ENCODE measurements at places on chromosomes 2 and 18.

DNA sequence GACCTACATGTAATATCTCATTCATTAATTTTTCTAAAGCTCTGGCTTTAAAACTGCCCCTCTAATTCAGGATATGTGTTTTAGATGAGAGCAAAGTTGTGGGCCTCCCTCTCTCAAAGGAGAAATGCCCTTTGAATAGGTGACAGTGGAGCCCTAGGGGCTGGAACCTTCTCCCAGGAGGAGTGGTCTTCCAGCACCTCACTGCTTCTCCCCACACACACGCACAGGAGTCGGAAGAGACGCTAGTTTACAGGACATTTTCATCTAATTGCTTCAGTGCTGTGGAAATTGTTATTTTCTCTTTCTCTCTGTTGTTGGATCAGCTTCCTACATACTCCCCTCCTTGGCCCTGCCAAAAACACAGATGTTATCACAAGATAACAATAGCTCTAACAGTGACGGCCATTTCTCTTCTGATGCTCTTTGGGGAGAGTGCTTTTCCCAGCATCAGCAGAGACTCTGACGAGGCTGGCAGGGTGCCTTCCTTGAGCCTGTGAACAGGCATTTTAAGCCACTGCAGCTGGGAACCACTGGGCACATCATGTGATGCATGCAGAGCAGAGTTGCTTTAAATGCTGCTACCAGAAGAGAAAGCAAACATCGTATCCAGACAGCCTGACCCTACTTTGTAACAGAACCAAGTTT lies 209.4 kb upstream of the SP5 start:
- no peak for DNase-seq

DNA sequence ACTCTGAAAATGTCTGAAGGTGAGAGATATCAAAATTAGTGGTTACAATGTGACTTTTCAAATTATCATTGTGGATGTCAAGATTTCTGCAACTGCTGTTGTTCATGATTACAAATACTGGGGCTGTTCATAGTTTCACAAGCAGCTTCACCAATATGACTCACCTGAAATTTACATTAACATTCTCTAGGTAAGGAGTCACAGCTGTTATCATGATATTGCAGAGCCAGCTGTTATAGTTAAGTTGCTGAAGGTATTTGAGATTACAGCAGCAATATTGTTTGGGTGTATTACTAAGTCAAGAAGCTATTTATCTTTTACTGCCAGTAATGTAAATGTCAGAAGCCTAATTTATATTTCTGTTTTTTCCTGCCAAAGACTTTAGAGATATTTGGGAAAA lies 140.0 kb downstream of the MC4R start:
- DNase-seq, result no peak

DNA sequence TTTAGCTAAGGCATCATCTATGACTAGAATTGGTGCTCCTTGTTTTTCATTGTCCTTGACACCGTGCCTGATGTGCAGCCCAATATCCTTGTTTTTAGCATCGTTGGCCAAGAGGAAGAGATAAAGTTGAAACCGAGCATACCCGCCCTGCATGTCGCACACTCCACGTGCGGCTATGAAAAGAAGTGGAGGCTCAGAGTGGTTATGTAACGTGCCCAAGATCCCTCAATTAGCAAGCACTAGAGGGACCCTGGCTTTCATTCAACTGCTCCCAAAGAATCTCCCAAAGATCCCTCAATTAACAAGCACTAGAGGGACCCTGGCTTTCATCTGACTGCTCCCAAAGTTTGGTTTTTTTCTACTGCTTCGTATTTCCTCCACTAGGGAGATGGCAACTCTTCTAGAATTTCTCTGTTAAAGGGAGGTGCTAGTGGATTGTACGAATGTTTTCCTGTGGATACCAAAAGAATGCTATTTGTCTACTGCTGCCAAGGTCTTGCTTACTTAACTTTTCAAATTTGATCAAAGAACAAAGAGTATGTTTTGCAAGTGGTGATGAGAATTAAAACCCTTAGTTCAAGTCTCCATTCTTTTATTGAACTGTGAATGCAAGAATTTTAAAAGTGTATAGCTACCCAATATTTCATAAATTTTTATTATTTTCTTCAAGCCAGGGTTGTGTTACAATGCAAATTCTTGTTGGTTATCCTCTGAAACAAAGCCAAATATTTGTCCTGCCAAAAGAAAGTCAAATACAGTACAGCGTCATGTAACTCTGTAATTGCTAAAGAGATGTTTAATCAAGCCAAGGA lies 92.1 kb downstream of the AOX1 start:
- DNase-seq, result no peak

GRCh38 chr2:172098650-172099471 lies 3.8 kb downstream of the DLX2 start:
- no peak for DNase-seq

- DNase-seq, result no peak
Measured at GRCh38 chr2:70890469-70891065, 45.1 kb upstream of the ATP6V1B1 start.

GRCh38 chr2:126827371-126827770 lies 71.3 kb upstream of the TEX51 start:
- DNase-seq, result no peak

GRCh38 chr2:58055033-58055786 lies 8.6 kb downstream of the VRK2 start:
- DNase-seq, result no peak

DNA sequence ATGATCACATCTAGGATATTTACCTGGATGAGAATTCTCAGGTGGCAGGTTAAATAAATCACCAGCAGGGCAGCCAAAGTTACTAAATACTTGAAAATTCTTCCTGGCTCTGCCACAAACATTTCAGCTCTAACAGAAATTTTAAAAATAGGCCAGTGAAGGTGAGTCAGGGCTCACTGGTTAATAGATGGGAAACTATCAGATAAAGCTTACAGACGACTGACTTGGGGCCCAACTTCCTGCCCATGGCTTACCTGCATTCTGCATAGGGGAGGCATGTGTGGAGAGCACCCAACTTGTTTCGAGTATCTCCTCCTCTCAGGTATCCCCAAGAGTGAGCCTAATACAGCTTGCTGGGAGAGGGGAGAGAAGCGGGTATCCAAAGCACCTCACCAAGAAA lies 57.8 kb downstream of the SPRED2 start:
- no peak for DNase-seq

DNA sequence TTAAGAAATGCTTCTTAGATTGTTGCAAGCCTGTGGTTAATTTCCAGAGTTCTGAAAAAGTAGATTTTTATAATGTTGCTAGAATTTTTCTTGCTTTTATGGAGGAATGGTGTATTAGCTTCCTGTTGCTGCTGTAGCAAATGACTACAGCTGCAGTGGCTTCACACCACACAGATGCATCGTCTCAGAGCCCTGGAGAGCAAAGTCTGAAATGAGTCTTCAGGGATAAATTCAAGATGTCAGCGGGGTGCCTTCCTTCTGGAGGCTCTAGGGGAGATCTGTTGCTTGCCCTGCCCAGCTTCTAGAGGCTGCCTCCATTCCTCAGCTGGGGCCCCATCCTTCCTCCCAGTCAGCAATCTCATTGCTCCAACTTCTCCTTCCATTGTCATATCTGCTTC lies 187.8 kb downstream of the ZNF516 start:
- DNase-seq, result no peak

- no peak for DNase-seq
Measured at GRCh38 chr2:18896125-18896764, 306.9 kb upstream of the NT5C1B start.

- no peak for DNase-seq
Measured at GRCh38 chr2:12192762-12193161, 446.3 kb downstream of the LPIN1 start.

- DNase-seq, result no peak
Measured at GRCh38 chr2:135821190-135821589, 15.8 kb downstream of the LCT start.

DNA sequence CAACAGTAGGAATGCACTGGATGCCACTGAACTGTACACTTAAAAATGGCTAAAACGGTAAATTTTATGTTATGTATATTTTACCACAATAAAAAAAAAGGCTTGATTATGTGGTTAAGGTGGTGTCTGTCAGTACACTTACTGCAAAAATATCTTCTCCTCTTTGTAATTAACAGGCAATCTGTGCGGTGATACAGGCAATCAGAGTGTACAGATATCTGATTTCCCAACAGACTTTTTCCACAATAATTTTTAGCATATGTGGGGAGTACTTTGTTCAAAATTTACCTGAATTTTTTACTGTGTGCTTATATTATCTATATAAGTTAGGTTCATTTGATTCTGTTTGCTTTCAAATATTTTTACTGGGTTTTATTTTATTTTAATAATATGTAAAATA lies 175.0 kb upstream of the PGAP1 start:
- no peak for DNase-seq
